ENCODE measurements at places on chromosomes 2 and 18.

- DNase-seq: no peak
Observed at GRCh38 chr2:7984693-7985353, 697.0 kb upstream of the ID2 start.

DNA sequence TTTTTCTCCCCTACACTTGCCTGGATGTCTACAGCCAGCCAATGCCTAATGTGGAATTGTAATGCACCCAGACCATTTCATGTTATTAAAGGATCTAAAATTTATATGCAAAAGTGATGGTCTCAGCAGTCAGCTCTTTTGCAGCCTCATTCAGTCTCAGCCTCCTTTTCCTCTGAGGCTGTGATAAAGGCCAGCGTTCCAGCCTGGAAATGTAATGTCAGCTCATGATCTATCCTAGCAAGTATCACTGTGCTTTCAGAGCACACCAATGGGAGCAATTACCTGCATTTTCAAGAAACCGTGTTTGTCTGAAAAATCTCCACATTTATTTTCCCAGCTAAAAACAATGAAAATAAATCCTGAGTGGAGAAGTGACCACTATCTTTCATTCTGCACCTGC is 274.6 kb downstream of the CDH20 start:
- no peak for DNase-seq

DNA sequence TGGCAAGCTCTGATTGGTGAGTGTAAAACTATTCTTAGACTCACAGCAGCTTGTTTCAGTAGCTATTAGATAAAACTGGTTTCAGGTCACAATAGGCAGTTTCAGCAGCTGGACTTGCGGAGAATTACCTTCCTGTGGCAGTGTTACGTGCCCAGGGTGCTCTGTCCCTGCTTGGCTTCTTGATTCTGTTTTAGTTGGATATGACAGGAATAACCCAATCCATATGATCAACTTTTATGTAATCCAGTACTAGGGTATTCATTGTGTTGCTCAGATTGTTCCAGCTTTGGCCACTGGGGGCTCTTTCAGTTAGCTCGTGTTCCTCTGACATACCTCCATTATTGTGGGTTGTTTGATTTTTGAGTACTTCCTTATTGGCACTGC is 43.1 kb downstream of the INPP4A start:
- DNase-seq: no peak

DNA sequence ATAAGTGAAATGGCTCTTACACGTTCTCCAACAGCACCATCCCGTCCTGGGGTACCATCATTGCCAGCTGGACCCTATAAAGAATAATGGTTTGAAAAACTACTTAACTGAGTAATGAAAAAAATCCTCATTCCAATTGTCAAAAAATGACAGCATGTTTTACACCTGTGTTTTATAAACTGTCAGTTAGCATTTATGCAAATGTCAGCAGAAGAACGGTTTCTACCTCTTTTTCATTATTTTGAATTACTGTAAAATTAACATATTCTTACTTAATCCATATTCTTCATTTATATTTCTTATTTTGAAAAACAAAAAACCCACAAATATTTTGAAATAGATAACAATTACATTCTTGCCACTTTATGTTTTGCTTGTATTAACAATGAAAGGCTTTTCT is 74.0 kb downstream of the COL3A1 start:
- no peak for DNase-seq

DNA sequence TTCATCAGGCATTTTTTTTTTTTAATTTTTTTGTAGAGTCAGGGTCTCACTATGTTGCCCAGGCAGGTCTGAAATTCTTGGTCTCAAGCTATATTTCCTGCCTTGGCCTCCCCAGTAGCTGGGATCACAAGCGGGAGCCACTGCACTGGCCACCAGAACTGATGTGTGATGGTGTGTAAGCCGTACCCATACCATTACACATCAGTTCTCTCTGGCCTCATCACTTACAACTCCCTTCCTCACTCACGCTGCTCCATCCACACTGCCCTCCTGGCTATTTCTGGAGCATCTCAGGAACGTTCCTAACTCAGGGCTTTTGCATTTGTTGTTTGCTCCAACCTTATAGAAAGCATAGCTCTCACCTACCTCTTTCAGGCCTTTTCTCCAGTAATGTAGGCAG is 834.5 kb upstream of the ID2 start:
- no peak for DNase-seq

GRCh38 chr2:232586943-232587505 is 36.5 kb downstream of the EIF4E2 start:
- DNase-seq: no peak

DNA sequence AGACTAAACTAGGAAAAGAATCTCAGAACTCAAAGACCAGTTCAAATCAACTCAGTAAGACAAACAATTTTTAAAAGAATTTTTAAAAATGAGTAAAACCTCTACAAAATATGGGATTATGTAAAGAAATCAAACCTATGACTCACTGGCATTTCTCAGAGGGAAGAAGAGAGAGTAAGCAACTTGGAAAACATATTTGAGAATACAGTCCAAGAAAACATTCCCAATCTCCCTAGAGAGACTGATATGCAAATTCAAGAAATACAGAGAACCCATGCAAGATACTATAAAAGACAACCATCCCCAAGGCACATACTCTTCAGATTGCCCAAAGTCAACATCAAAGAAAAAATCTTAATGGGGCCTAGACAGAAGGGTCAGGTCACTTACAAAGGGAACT is 162.7 kb downstream of the WDPCP start:
- DNase-seq: no peak

- no peak for DNase-seq
Observed at GRCh38 chr2:165057308-165057707, 102.0 kb upstream of the SLC38A11 start.

Data from activated CD4-positive, alpha-beta T cell treated with anti-CD3 and anti-CD28 coated beads for 1 hour (primary cell).